ELF-1 (cell line): ENCODE measurements at places on chromosomes 7 and 10.

DNA sequence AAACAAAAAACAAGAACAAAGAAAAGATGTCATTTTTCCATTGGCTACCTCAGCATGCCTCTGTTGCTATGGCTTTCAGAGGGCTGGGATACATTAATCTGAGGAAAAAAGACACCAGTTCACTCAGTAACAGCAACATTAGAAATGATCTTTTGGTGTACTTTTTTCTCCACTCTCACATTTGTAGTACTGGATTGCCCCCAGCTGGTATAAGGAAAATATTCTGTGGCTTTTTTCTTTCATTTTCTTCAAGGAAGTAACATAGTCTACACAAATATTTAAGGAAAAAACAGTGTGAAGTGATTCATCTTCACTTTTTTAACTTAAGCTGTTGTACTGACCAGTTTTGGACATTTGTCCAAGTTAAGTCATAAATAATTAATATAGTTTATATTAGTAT is 482.3 kb downstream of the SORCS1 start:
- no peak for DNase-seq

DNA sequence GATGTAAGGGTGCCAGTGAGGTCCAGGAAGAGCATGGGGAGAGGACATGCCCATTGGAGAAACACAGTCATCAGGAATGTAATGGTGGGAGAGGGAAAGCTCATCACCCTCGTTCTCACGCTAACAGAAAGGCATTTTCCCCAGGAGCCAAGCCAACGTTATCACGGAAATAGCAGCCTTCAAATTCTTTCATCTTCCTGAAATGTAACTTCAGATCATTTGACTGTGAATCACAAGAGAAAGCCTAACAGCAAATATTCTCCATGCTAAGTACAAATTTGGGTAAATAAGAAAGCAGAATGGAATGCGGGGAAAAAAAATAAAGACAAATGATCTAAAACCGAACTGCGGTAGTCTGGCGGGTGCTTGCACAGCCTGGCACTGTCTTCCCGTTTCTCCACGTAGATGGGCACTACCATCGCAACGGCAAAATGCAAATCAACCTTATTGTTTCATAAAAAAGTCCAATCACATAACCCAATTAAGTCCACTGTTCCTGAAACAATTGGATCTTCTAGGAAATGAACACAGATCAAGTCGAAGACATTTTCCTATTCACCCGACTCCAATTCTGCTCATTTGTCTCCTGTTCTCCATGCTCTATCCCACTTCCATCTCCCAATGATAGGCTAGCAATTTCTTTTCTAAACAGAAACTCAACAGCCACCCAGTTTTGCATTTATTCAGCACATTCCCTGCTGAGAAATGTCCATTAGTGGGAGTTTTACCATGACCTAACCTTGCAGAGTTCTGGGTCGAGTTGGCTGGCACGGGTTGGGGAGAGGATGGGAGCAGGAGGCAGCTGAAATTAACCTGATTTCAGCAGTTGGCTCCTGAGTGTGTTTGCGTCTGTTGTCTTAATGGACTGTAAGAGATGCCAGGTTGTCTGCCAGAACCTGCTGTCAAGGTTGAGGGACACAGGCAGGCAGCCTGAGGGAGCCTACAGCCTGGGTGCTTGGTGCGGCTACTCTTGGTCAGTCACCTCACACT is 74.6 kb upstream of the FRMD4A start:
- no peak for DNase-seq

GRCh38 chr10:924524-924859 is 7.0 kb downstream of the LARP4B start:
- no peak for DNase-seq

DNA sequence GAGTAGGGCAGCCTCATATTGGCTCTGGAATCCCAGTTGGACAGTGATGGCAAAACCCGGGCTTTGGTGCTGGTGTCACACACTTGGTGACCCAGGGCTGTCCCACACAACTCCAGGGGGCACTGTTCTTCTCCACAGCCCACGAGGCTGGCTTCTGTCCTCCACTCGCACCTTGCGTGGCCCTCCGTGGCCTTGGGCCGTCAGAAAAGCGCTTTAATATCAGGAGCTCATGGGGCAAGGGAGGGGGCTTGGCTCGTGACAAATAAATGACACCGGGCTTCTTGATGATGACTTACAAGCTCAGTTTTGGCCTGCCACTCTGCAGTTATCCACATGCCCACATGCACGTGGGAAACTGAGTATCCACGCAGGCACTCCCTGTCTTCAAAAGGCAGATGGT is 8.1 kb downstream of the DOCK1 start:
- no peak for DNase-seq

GRCh38 chr7:87416682-87417587 is 58.5 kb downstream of the ABCB4 start:
- peak; percentile 42 for DNase-seq

DNA sequence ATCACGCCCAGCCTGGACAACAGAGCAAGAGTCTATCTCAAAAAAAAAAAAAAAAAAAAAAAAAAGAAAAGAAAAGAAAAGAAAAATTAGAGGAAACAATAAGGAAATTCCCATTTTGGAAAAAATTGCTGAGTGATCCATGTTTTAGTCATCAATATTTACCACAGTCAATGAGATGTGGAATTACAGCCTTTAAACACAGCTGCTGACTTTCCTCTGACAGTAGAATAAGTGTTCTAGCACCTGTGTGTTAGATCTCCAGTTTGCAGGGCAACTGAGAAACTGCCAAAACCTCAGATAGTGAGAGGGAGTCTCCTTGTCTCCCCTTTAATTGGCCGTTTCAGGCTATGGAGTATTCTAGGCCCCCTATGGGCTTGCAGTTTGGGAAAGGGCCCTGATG is 520.1 kb downstream of the KCNMA1 start:
- DNase-seq = no peak

GRCh38 chr7:508461-509170 is 11.0 kb downstream of the PDGFA start:
- DNase-seq = no peak

- DNase-seq = no peak
Measured at GRCh38 chr10:69715156-69715898, 85.3 kb downstream of the FAM241B start.

- peak; percentile 75 for DNase-seq
Measured at GRCh38 chr10:13271552-13272163, 28.2 kb downstream of the PHYH start.

GRCh38 chr10:129784291-129784690 is 179.8 kb downstream of the EBF3 start:
- no peak for DNase-seq

DNA sequence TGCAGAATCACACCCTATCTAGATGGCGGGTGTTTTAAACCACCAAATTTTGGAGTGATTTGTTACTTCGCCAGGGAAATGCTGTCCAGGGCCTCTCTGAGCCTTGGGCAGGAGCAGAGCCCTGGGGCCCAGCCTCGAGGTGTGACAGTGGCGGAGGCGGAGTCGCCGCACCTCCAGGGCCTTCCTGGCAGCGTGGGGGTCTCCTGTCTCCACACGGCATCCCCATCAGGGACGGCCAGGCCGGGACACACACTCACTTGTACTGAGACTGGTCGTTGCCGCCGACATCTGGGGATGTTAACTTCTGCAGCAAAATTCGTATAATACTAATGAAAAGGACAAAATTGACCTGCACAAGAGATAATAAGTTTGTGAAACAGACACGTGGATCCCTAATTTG is 110.7 kb downstream of the VIPR2 start:
- DNase-seq = no peak

DNA sequence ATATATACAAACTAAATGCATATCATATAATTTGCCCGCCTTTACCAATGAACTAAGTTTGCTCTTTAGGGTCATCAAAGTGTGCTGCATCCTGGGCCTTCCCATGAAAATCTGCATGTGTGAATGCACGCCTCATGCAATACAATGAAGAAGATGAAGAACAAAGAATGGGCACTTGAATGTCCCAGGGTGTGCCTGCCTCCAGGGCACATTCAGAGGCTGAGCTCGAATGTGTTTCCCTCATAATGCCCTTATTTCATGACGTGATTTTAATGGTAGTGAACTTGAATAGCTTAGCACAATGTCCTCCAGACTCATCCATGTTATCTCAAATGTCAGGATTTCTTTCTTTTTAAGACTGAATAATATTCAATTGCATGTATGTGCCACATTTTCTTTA is 824.9 kb downstream of the TNS3 start:
- peak; percentile 30 for DNase-seq

DNA sequence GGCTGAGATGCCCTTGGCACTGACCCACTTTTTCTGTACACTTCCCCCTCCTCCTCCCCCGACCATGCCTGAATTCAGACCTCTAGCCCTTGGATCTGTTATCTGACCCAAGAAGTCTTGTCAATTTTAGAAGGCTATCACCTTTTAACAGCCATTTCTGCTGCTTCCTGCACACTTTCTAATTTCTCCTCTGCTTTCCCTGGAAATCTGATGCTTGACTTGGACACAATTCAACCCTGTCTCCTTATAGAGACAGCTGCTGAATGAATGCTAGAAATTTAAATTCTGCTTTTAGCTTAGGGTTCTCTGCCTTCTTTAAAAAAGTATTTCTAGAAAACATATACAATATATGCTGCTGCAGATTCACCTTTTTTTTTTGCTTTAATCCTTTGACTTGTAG is 417.9 kb upstream of the KLF6 start:
- DNase-seq = no peak

- no peak for DNase-seq
Measured at GRCh38 chr10:119737039-119737663, 11.3 kb downstream of the INPP5F start.
